ENCODE measurements at places on chromosomes 2 and 18.
A peak's percentile ranks its signal among the peaks of the same experiment; 100 is the strongest.

- DNase-seq, result no peak
Observed at GRCh38 chr2:10396464-10396863, 51.7 kb downstream of the ODC1 start.

GRCh38 chr2:98959810-98960507, 23.9 kb upstream of the CRACDL start:
- no peak for DNase-seq

DNA sequence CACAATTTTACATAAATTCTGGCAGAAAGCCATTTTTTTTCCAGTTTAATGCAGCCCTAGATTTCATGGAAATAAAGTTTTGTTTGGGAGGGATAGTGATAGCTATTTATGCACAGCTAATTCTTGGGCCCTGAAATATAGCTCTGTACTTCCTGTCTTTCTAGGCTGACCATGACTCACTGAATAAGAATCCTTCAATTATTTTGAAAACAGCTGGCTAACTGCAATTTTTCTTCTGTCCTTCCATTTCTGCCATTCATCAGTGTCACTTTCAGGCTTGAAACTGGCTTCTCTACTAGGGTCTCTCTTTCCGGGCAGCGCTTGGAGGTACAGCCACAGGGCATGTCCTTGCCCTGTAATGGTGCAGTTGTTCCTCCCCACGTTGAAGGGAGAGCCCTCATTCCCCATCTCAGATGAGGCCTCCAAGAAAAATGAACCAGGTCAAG, 97.1 kb upstream of the TMEM178A start:
- peak; percentile 58 for DNase-seq

DNA sequence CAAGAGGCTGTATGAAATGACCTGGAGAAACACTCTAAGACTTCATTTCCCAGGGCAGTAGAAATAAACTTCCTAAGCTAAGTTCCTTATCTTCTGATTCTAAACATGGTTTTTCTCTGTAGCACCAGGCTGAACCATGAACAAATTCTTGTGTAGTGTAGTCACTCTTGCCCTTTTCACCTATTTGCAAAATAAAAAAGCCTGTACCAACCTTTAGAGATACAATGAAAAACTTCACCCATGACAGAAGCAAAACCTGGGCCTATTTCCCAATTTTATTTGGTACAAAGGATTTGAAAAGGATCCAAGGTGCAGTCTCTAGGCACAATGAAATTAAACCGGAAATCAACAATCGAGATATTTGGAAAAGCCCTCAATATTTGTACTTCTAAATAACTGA, 43.6 kb downstream of the POLR1A start:
- DNase-seq, result peak; percentile 36

- DNase-seq, result no peak
Observed at GRCh38 chr2:172103471-172104272, 972 bp upstream of the DLX2 start.

- no peak for DNase-seq
Observed at GRCh38 chr2:88698498-88699233, 7.2 kb downstream of the RPIA start.

DNA sequence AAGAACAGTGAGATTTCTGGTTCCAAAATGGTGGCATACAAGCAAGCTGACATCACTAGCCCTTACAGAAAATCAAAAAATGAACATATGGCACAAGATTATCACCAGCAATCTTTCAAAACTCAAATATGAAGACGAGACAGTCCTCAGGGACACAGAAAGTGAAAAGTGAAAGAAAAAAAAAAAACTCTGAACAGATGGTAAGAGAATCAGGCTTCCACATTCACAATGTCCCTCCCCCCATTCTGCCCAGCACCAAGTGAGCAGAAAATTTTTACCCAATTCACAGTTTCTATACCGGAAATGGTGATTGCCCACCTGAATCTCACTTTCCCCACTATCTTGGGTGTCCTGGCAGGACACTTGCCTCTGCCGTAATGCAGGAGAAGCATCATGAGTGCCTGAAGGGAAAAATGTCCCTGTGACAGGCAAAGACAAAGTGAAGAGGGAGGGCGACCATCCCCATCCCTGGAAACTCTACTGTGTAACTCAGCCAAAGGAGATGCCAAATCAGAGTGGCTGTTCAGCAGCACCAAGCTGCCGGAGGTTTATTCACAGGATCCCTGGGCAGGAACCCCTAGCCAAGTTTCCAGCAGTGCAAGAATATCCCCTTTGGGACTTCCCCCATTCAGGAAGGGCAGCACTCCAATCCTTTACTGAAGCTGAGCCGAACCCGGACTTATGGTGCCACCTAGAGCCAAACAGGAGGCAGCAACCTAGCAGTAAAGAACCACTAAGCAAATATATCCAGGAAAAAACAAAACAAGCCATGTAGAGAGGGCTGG, 312.2 kb downstream of the LRATD1 start:
- no peak for DNase-seq

DNA sequence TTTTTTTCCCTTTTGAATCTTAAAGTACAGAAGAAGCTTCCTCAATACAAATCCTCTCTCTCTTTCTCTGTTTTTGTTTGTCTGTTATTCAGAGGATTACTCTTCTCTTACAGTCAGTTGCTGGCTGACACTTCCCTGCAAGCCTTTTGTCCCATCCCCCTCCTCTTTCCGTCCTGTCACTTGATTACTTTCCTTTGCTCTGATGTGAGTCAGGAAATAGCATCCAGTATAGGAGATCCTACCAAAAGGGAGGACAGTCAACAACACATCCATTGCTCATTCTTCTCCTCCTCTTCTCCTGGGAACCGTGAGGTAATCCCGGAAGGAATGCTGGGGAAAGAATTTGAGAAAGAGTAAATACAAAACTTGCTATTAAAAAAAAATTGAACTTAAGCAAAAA, 79.3 kb upstream of the SCN7A start:
- peak; percentile 24 for DNase-seq
